ENCODE measurements at places on chromosomes 3 and 15.
A peak's percentile ranks its signal among the peaks of the same experiment; 100 is the strongest.

GRCh38 chr3:190083635-190084034 is 37.1 kb downstream of the P3H2 start:
- DNase-seq: no peak

DNA sequence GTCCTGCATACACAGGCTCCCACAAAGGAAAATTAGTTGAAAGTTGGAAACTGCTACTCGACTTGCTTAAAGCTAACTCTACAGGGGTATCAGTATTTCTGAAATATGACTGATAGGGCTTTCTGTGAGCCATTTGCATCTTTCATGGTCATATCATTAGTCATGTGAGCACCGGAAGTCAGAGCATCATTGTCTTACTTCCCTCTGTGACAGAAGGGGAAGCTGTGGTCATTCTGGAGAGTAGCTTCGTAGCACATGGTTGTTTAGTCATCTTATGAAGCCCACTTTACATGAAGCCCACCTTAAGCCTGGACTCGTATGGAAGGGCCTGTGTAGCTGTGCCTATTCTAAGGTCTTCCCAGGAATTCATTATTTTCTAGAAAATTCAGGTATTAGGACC is 69.0 kb downstream of the COL6A5 start:
- DNase-seq: peak; percentile 55

DNA sequence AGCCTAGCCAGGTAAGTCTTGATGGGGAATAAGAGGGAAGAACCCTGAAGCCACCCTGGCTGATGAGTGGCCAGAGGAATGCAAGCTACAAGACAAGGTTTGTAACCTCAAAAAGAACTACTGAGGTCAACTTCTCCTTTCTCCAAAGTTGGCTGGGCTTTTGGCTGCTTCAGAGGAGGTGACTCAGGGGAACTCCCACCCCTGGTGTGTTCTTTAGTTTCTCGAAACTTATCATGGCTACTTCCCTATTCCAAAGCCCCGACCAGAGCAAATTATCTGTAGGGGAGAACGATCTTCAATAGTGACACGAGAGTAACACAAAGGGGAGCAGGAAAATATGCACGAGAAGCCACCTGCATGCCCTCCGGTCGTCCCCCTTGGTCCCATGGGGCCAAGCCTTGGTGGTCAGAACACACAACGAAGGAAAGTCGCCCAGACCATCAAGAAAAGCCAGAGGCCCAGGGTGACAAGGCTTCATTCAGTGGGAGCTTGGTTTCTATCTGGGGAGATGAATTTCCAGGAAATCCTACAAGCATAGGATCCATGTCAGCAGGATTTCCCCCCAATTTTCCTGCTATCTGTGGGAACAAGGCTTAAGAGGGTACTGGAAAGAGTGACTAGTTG is 6.5 kb upstream of the BCL2A1 start:
- no peak for DNase-seq

DNA sequence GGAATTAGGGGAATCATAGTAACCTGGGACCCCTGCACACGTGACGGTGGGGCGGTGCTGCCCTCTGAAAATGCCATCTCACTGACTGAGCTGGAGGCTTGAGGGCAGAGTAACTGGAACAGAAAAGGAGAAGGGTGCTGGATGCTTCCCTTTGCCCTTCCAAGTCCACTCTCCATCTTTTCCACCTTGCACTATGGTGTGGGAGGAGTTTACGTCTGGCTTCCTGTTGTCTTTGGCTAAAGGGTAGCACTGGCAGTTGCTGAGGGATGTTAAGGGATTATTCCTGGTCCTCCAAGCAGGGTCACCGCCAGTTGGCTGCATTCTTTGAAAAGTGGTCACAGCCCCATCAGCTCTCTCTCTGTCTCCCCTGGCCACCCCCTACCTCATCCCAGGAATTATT is 129.4 kb upstream of the SNTN start:
- no peak for DNase-seq

- DNase-seq: no peak
Observed at GRCh38 chr3:177981576-177981975, 554.7 kb upstream of the KCNMB2 start.

DNA sequence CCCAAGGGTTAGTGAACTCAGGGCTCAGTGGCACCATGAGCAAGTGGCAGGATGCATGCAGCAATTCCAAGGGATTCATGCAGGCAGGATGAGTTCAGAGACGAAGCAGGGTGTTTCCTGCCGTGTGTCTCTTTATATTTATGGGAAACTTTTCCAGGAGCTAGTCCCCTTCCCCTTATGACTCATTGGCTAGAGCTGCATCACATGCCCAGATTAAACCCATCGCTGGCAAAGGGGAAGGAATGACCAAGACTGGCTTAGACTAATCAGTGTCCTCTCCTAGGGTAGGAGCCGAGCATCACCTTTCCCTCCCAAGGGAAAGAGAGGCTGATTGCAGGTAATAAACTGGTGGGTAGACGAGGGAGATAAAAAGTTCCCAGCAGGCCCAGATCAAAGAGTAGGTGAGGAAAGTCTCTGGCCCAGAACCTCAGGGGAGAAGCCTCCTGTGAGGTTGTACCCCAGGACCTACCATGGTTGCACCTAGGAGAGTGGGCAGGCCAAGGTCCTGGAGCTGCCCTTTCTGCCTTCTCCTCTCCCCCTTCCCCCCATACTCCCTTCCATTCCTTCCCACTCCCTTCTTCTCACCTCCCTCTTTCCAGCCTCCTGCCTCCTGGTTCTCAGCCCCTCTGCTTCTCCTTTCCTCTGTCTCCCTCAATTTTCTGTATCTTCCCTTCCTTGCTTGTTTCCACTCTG is 67.8 kb upstream of the ITGA11 start:
- no peak for DNase-seq

DNA sequence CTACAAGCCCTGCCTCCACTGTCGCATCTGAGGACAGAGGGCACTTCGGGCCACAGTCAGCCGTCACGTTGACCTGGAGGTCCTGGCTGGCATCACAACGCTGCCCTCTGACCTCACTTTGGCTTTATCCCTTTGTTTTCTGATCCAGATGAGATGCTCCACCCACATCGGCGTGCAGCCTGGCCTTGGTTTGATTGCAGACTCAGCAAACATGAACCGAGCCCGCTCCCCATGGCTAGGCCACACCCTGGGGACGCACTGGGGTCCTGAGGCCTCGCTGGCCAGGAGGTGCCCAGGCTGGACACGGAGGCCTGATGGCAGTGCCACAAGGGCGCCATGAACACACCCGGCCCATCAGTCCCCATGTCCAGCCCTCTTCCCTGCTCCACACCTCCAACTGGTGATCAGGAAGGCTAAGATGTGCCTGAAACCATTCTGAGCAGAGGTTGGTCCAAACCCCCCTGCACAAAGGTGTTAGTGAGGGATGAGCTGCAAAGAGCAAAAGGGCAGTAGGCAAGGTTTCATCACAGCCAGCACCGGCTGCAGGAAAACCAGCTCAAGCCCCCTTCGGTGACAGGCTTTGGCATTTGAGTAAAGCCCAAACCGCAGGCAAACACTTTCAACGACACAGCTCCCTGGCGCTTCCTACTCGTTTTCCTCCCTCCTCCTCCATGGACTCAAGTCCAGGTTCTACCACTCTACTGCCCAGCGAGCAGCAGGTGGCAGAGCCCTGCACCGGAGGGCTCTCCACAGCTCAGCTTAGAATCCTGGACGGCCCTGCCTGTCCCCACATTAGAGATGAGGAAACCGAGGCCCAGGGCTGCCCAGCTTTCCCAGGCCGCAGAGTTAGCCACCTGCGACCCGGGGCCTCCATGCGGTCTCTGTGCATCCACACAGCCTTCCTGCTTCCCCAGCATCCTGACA is 165.8 kb downstream of the NUP210 start:
- DNase-seq: no peak

GRCh38 chr3:67296039-67296892 is 298.2 kb downstream of the KBTBD8 start:
- no peak for DNase-seq

- no peak for DNase-seq
Observed at GRCh38 chr3:150273396-150273795, 134.7 kb upstream of the TSC22D2 start.

GRCh38 chr3:30628205-30628900 is 22.0 kb downstream of the TGFBR2 start:
- DNase-seq: no peak

GRCh38 chr3:132758740-132759139 is 36.5 kb upstream of the NPHP3 start:
- DNase-seq: no peak

DNA sequence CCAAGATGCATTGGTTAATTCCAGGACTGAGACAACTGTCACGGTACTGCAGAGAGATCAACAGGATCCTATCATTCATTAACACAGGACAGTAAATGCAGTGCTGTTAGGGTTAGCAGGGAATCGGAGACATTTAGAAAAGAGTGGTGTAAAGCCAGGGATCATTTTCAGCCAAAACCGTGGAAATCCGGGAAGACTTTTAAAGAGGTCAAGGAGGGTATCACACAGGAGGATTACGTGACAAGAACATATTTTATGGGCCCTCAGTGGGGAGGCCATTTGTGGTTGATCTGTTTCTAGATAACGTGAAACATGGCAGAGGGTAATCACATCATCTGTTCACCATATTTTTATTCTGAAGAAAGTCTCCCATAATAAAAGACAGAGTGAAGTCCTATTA is 216.1 kb downstream of the PTPRG start:
- no peak for DNase-seq

- no peak for DNase-seq
Observed at GRCh38 chr3:41208507-41209220, 9.4 kb downstream of the CTNNB1 start.

DNA sequence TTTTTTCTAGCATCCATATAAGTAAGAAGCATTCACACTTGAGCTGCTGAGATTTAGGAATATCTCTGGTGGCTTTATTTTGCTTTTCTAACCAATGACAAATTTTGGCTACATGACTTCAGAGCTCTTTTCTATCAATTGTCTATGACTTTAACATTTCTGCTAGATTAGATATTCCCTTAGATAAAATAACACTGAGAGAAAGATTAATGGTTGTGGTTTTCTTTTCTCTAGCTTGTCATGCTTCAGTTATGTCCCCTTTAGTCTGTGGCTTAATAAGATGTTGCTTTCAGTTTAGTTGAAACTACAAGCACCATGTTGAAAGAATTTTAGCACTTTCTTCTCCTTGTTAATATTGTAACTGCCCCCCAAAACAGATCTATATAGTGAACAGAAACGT is 665.6 kb upstream of the CCDC54 start:
- peak; percentile 6 for DNase-seq

GRCh38 chr15:34783431-34783830 is 11.9 kb downstream of the ACTC1 start:
- no peak for DNase-seq

DNA sequence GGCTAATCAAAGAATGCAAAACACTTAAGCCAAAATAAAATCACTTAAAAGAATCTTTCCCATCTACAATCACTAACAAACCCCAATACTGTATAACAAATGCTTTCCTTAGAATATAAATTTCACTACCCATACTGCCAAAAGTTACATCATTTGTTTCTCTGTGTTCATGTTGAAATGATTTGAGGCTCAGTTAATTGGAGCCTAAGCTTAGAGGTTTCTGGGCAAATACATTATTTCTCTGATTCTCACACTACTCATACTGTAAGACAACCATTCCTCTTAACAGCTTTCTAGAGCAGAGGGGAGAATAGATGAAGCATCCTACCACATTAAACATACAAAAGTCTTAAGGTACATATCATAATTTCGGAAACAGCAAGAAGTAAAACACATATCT is 2.1 kb downstream of the RIOX2 start:
- no peak for DNase-seq

DNA sequence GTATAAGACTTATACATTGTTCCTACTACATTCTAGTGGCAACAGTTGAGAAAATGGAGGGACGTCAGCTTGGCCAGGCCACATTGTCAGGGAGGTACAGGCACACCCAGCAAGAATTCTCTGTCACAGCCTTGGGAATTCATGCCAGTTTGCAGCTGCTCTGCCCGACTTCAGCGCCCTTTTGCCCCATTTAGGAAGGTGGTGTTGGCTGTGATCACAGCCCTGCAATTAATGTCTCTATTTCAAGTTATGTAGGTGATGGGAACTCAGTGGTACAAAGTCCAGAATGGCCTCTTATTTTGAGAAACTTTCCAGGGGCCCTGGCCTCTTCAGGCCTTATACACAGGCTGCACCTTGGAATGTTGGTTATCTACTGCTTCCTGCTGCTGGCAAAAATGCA is 26.7 kb downstream of the AMOTL2 start:
- no peak for DNase-seq

- DNase-seq: no peak
Observed at GRCh38 chr3:116515973-116516372, 70.7 kb upstream of the LSAMP start.

GRCh38 chr3:195094191-195094921 is 176.6 kb downstream of the XXYLT1 start:
- no peak for DNase-seq

DNA sequence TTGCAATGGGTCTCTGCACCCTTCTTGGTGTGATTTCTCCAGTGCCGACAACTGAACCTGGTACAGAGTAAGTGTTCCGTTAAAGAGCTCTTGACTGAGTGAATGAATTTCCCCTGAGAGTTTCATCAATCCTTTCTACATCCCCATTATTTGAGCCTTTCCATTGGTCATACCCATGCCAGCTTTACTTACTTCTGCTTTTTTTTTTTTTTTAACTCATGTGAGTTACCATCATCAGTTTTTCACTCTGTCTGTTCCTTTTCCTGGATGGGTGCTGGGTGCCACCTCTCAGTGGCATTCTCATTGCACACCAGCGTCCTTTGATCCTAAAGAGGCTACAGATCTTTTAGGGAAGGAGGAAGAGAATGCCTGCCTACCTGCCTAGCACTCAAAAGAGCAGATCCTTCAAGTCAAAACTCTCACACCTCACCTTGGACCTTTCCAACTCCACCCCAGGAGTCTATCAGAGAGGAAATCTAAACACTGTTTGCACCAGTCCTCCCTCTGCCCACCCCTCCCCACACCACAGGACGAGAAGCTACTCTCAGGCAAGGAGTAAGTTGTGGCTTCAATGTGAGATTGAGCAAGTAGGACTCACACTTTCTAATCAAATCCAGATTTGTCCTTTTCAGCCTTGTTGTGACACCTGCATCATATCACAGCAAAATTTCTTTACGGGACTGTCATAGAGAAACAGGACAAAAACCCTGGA is 13.1 kb upstream of the USP3 start:
- no peak for DNase-seq

- no peak for DNase-seq
Observed at GRCh38 chr15:27628486-27628885, 470.6 kb downstream of the OCA2 start.

DNA sequence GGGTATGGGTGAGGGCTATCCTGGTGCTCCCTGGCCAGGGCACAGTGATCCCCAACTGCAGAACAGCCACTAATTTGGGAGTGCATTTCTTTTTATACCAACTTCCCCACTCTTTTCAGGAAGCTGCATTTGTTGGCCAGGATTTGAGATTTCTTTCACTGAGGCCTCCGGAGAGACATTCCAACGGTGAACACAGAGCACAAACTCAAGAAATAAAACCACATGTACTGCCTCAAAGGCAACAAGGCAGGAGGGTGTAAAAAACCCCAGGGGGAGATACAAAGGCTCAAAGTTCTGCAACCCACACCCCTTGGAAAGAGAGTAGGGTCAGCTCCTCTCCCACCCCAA is 65.3 kb downstream of the CPN2 start:
- no peak for DNase-seq
